ENCODE measurements at places on chromosomes 13 and 19. TPM values are rescaled to one million over a fixed set of nuclear protein-coding genes. Genes with fewer than 3 reads are reported as not detected.

MEIS3 gene
- total RNA-seq = 99.9 TPM

ZNF836 gene
- 11.9 TPM for total RNA-seq

NXNL1 gene
- total RNA-seq = not detected

ALOX5AP gene
- total RNA-seq = not detected

DNA sequence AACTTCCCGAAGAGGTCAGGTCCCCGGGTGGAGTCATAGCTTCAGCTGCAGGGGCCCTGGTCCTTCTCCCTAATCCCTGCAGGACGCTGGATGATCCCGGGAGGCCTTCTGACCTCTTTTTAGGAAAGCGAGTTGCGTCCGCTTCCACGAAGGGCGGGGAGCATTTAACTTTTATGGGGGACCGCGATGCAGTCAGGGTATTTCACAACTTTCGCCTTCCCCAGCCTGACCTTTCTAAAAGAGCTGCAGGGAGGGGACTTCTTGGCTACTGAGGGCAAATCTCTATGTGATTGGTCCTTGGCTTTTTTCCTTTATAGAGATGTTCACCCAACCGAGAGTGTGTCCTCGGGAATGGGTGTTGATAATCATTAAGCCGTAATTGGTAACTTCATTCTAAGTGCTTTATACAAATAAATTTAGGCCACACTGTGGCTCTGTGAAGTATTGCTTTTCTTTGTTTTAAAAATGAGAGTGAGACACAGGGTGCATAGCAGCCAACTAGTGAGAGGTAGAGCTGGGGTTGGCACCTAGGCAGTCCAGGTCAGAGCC lies 778 bp downstream of the ZNF230 start:
- peaks cover 19% of the 10 kb centered on the region for H3K4me1 ChIP-seq
- peak overlapping the region; percentile 99 for H3K4me3 ChIP-seq
- peaks cover 37% of the 10 kb centered on the region for H3K36me3 ChIP-seq
- no peak for DNase-seq
- H3K27me3 ChIP-seq = no peaks in the 10 kb centered on the region

Measured in neural crest cell (in vitro differentiated cells).